ENCODE measurements at places on chromosomes 7 and 10. TPM values are rescaled to one million over a fixed set of nuclear protein-coding genes. Genes with fewer than 3 reads are reported as not detected.

GRCh38 chr7:90896458-90896857 lies 300.3 kb downstream of the CDK14 start:
- no peaks in the 10 kb centered on the region for H3K36me3 ChIP-seq
- no peaks in the 10 kb centered on the region for H3K27me3 ChIP-seq
- H3K4me3 ChIP-seq = no peak overlapping the region

The GPRIN2 gene
- total RNA-seq = 0.27 TPM

DNA sequence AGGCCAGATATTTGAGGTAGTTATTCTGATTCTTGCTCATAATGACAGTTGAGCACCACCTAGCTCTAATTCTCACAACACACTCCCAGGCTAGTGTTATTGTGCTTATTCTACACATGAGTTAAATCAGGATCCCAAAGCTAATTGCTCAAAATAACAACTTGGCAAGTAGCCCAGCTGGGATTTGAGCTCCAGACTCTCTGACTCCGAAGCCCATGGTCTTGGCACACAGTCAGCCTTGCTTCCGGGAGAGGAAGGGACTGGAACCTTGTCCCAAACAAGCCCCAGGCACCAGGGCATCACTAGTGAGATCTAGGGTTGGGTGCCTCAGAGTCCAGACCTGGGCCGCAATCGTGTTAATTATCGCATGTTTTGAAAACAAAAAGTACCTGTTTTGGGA lies 101.4 kb downstream of the GPAM start:
- H3K27ac ChIP-seq = no peak overlapping the region
- no peak for DNase-seq
- H3K27me3 ChIP-seq = no peaks in the 10 kb centered on the region
- H3K4me3 ChIP-seq = no peak overlapping the region

DNA sequence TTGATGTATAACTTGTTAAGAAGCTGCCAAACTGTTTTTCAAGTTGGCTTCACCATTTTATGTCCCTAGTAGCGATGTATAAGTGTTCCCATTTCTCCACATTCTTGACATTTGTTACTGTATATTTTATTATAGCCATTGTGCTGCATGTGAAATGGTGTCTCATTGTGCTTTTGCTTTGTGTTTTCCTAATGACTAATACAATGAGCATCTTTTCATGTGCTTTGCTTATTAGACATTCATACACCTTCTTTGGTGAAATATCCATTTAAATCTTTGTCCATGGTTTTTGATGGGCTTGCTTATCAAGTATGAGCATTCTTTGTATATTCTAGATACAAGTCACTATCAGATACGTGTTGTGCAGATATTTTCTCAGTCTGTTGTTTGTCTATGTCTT lies 203.0 kb downstream of the CCSER2 start:
- no peaks in the 10 kb centered on the region for H3K4me1 ChIP-seq
- H3K4me3 ChIP-seq = no peak overlapping the region
- no peaks in the 10 kb centered on the region for H3K27me3 ChIP-seq
- H3K27ac ChIP-seq = no peak overlapping the region

The OR2A1 gene
- total RNA-seq = 0.14 TPM

- H3K4me3 ChIP-seq = peak overlapping the region; percentile 74
- peak overlapping the region; percentile 17 for H3K27ac ChIP-seq
- H3K27me3 ChIP-seq = no peaks in the 10 kb centered on the region
- no peak for DNase-seq
- no peaks in the 10 kb centered on the region for H3K36me3 ChIP-seq
Observed at GRCh38 chr10:6050801-6051445, 11.2 kb downstream of the IL2RA start.

DNA sequence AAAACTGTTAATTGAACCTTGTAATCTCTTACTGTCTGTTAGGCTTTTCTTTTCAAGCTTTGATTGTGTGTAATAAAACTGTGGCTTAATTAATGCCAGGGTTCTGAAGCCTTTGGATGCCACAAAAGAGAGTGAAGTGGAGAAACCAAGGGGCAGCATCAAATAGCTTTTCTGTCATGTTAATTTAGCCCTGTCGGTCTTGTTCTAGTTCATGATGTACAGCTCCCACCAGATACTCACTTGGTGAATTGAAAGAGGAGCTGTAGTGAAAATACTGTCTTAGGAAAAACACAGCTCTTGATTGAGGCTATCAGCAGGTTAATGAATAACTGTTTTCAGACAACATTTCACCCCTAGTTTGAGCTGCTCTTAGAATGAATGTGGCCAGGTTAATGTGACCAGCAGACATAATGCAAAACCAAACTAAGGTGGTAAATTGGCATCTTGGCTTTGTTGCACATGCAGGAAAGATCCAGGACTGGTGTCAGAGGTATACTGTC lies 94.2 kb downstream of the POLL start:
- H3K27me3 ChIP-seq = no peaks in the 10 kb centered on the region
- no peaks in the 10 kb centered on the region for H3K4me1 ChIP-seq
- no peak overlapping the region for H3K4me3 ChIP-seq
- no peak overlapping the region for H3K27ac ChIP-seq
- H3K36me3 ChIP-seq = no peaks in the 10 kb centered on the region

- H3K27ac ChIP-seq = no peak overlapping the region
- H3K36me3 ChIP-seq = no peaks in the 10 kb centered on the region
- DNase-seq = peak; percentile 10
- H3K4me1 ChIP-seq = peaks cover 15% of the 10 kb centered on the region
- H3K4me3 ChIP-seq = peak overlapping the region; percentile 38
Observed at GRCh38 chr10:86946213-86947155, 10.9 kb downstream of the MMRN2 start.

DNA sequence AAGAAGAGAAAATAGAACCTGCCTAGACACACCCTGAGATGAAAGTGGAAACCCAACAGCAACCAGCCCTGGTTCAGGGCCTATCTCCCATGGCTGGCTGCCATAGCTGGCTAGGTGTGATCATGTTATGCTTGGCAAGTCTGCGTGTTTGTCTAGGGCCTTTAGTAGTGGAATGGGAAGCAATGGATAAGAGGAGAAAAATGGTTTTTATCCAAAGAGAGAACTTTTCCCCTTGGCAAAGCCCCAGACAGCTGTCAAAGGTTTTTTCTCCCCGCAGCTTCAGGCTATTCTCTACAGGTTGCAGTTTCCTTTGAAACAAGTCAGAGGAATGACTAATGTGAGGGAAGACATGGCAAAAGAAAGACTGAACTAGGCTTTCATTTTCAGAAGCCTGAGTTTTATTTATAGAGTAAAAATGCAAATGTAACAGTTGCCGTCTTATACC lies 161.5 kb downstream of the SEMA3D start:
- no peak overlapping the region for H3K27ac ChIP-seq
- DNase-seq = no peak
- no peaks in the 10 kb centered on the region for H3K27me3 ChIP-seq
- H3K4me1 ChIP-seq = peaks cover 5% of the 10 kb centered on the region
- no peaks in the 10 kb centered on the region for H3K36me3 ChIP-seq
- H3K4me3 ChIP-seq = no peak overlapping the region

DNA sequence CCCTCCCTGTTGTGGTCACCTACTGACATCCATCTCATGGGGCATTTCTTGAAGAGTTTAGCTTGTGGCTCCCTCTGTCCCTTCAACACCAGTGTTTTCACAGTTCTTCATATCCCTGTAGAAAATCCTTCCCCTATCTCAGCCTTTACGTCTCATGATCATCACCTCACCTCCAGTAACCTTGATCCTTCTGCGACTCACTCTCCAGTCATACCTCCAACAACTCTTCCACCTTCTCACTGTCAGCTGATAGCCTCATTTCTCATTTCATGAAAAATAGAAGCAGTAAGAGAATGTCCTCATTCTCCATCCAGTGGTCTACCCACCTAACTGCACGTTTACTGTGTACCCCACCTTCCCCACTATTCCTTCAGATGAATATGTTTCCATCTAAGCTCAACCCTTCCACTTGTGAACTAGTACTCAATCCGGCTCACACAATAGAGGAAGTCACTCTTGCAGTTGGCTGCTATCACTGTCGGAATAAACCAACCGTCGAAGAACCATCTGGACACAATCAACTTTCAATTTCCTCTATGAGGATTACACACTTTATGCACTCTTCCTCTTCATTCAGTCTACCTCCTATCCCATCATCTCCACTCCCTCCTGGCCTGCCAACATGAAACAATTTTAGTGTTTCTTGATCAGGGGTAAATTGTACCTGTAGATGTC lies 256.0 kb downstream of the AHR start:
- no peak overlapping the region for H3K27ac ChIP-seq
- H3K27me3 ChIP-seq = no peaks in the 10 kb centered on the region
- no peak for DNase-seq
- no peak overlapping the region for H3K4me3 ChIP-seq

The ABCB8 gene
- total RNA-seq = 35.1 TPM

The CALCR gene
- not detected for total RNA-seq

The SPDYE17 gene
- total RNA-seq = not detected

DNA sequence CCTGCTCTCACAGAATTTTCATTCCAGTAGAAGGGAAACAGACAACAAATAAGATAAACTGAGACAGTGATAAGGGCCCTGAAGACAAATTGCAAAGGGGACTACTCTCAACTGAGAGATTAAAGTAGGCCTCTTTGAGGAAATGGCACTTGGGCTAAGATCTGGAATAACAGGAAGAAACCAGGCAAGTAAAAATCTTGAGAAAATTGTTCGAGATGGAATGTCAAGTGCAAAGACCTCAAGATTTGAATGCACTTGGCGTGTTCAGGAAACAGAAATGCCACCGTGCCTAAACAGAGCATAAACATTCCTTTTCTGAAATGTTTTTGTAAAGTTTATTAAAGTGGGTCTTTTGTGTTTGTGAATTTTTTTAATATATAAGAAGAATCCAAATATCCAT lies 10.7 kb downstream of the ARMH3 start:
- DNase-seq = no peak
- no peaks in the 10 kb centered on the region for H3K27me3 ChIP-seq
- peaks cover 4% of the 10 kb centered on the region for H3K36me3 ChIP-seq
- no peaks in the 10 kb centered on the region for H3K4me1 ChIP-seq

DNA sequence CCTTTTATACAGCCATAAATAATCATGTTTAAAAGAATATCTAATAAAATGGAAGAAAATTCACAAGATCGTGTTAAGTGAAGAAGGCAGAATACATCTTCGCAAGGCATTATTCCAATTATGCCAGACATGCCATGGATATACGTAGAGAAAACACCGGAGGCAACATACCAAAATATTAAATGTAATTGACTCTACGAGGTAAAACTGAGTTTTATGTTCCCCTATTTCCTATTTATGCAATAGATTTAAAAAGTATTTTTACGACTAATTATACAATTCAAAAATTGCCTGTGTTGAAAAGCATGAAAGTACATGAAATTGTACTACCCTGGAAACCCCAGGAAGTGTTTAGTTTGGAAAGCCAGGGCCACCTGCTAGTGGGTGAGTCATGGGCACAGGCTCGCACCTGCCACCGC lies 936 bp upstream of the REPIN1 start:
- no peak for DNase-seq
- H3K4me1 ChIP-seq = peaks cover 30% of the 10 kb centered on the region
- no peaks in the 10 kb centered on the region for H3K27me3 ChIP-seq
- H3K27ac ChIP-seq = peak overlapping the region; percentile 82
- H3K36me3 ChIP-seq = peaks cover 14% of the 10 kb centered on the region
- peak overlapping the region; percentile 86 for H3K4me3 ChIP-seq

DNA sequence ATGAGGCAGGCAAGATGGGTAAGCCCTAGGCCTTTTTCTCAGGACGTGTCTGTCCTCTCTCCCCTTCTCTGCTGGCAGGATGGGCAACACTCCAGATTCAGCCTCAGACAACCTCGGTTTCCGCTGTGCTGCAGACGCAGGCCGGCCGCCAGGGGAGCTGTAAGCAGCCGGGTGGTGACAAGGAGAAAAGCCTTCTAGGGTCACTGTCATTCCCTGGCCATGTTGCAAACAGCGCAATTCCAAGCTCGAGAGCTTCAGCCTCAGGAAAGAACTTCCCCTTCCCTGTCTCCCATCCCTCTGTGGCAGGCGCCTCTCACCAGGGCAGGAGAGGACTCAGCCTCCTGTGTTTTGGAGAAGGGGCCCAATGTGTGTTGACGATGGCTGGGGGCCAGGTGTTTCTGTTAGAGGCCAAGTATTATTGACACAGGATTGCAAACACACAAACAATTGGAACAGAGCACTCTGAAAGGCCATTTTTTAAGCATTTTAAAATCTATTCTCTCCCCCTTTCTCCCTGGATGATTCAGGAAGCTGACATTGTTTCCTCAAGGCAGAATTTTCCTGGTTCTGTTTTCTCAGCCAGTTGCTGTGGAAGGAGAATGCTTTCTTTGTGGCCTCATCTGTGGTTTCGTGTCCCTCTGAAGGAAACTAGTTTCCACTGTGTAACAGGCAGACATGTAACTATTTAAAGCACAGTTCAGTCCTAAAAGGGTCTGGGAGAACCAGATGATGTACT lies 13.1 kb downstream of the PHKG1 start:
- peaks cover 25% of the 10 kb centered on the region for H3K4me1 ChIP-seq
- DNase-seq = peak; percentile 50

- no peaks in the 10 kb centered on the region for H3K27me3 ChIP-seq
- no peak for DNase-seq
- no peaks in the 10 kb centered on the region for H3K36me3 ChIP-seq
- no peaks in the 10 kb centered on the region for H3K4me1 ChIP-seq
Observed at GRCh38 chr10:90571481-90572258, 286.2 kb downstream of the HTR7 start.

- peak overlapping the region; percentile 56 for H3K27ac ChIP-seq
- no peaks in the 10 kb centered on the region for H3K36me3 ChIP-seq
- H3K27me3 ChIP-seq = no peaks in the 10 kb centered on the region
- DNase-seq = no peak
- H3K4me1 ChIP-seq = peaks cover 15% of the 10 kb centered on the region
Observed at GRCh38 chr10:73591935-73592699, 975 bp upstream of the USP54 start.

The CCDC172 gene
- total RNA-seq = not detected

DNA sequence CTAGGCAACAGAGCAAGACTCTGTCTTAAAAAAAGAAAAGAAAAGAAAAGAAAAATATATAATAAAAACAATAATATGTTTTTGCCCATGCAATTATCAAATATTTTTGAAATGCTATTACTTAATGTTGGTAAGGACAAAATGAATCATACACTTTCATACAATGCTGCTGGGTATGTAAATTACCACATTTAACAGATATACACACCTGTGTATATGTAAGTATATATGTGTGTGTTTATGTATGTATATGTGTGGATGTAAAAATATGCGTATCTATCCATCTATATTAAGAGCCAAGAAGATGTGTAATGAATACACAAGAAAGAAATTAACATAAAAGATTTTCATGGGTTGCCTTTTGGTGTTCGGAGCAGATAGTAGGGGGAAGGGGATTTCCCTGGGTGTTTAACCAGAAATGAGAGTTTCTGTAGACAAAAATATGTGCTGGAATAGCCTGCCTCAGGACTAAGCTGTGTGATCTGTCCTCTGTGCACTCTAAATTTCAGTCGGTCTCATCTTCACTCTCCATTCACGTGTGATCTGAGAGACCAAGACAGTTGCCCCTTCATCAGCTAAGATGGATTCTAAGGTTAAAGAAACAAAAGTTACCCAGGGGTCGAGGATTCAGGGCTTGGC lies 61.2 kb downstream of the PRKCQ start:
- no peak overlapping the region for H3K4me3 ChIP-seq
- no peaks in the 10 kb centered on the region for H3K4me1 ChIP-seq
- H3K27ac ChIP-seq = no peak overlapping the region
- H3K36me3 ChIP-seq = no peaks in the 10 kb centered on the region
- DNase-seq = no peak
- H3K27me3 ChIP-seq = no peaks in the 10 kb centered on the region

The CYP3A5 gene
- 5.4 TPM for total RNA-seq
